ENCODE measurements at places on chromosomes 3 and 15.

GRCh38 chr3:128187495-128187894 lies 34.2 kb downstream of the EEFSEC start:
- no peak for DNase-seq

GRCh38 chr3:28252001-28252431 lies 10.6 kb downstream of the CMC1 start:
- no peak for DNase-seq

DNA sequence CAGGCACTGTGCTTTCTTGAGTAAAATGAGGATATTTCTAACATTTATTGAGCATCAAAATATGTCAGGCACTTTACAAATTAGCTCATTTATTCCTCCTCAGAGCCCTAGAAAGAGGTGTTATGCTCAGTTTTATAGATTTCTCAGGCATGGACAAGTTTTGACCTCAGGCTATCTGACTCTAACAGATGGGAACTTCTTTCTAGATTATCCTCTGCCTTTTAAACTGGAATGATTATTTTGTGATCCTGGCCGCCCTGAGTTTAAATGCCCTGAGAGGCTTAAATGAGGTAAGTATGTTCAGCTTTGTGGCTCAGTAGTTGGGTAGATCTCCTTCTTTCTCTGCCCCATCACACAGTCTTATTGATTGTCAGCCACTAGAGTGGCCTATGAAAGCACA lies 32.3 kb upstream of the ATP1B3 start:
- DNase-seq, result no peak

GRCh38 chr3:46091046-46091445 lies 63.8 kb upstream of the XCR1 start:
- no peak for DNase-seq

- DNase-seq, result no peak
These were observed 291.8 kb downstream of the NAALADL2 start for GRCh38 chr3:175150812-175151401.

- DNase-seq, result no peak
These were observed 8.4 kb downstream of the HACL1 start for GRCh38 chr3:15592968-15593367.
